ENCODE measurements at places on chromosomes 5 and 9.

DNA sequence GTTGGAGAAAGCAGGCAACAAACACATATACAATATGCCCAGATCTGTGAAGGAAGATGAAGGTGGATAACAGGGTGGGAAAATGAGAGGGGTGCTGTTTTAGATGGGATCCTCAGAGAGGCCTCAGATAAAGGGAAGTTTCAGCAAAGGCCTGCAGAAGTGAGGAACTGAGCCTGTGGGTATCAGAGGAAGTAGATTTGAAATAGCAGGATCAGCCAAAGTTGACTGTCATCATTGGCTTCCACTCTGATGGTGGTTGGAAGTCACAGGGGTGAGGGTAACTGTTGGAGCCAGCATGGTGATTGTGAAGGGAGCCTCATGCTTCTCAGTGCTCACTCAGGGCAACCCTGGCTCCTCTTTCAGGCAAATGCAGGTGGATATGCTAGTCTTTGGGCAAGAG is 607.2 kb upstream of the CLINT1 start:
- no peak for DNase-seq

DNA sequence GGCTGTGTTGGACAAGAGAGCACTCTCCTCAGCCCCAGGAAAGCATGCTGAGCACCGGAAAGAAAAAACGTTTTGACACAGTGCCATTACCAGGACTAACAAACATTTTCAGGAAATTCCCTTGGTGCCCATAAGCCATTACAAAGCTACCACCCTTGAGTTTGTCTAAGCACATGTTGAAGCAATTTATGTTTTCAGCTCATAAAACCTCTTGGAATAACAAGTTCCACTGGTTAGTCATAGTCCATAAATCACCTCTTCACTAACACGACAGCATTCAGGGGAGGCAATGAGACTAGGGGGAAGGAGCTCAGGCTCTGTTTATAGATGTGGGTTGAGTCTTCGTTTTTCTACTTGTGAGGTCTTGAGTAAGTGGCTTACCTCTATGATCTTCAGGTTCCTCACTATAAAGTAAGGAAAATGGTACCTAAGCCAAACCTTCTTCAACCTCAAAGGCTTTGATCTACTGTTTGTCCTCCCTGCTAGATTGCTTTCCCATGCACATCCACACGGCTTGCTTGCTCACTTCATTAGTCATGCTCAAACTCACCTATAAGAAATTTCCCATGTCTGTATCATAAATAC is 65.4 kb downstream of the DRD1 start:
- DNase-seq, result peak; percentile 92

- DNase-seq, result peak; percentile 16
These were observed 327.5 kb downstream of the EDIL3 start for GRCh38 chr5:84057211-84057610.

GRCh38 chr9:125538092-125538473 is 168.9 kb downstream of the MAPKAP1 start:
- peak; percentile 96 for DNase-seq

DNA sequence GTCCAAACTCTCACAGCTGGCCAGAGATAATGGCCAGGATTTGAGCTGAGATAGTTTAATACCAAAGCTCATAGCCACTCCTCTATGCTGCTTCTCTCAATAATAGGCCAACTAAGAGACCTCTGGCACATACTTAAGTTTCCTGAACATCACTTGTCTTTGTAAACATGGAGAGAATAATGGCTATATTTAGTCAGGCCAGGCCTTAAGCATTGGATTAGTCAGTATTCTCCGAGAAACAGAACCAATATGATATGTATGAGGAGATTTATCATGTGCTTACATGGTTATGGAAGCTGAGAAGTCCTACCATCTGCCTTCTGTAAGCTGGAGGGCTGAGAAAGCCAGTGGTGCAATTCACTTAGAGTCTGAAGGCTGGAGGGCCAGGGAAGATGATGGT is 45.4 kb downstream of the CFAP95 start:
- DNase-seq, result no peak

GRCh38 chr9:85478847-85479246 is 262.9 kb downstream of the AGTPBP1 start:
- no peak for DNase-seq

GRCh38 chr5:167708449-167708848 is 583.0 kb upstream of the WWC1 start:
- DNase-seq, result no peak

GRCh38 chr9:98786750-98787510 is 9.4 kb downstream of the ANKS6 start:
- DNase-seq, result no peak

DNA sequence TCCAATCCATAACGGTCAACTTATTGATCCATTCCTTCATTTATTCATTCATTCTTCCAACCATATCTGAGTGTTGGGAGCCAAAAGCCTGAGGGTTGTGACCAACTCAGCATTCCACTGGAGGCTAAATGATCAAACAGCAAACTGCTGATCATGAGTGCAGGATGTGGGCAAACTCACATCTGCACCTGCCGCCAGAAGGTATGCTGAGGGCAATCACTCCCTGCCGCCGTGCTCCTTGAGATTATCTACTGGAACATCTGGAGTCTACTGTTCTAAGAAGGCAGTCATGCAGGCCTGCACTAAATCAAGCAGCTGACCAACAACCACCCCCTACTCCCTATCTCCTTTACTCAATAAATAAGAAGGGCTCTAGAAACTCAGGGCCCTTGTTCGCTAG is 184.0 kb downstream of the TTLL11 start:
- no peak for DNase-seq

GRCh38 chr5:103120607-103121200 is 603 bp downstream of the PPIP5K2 start:
- DNase-seq, result peak; percentile 9

DNA sequence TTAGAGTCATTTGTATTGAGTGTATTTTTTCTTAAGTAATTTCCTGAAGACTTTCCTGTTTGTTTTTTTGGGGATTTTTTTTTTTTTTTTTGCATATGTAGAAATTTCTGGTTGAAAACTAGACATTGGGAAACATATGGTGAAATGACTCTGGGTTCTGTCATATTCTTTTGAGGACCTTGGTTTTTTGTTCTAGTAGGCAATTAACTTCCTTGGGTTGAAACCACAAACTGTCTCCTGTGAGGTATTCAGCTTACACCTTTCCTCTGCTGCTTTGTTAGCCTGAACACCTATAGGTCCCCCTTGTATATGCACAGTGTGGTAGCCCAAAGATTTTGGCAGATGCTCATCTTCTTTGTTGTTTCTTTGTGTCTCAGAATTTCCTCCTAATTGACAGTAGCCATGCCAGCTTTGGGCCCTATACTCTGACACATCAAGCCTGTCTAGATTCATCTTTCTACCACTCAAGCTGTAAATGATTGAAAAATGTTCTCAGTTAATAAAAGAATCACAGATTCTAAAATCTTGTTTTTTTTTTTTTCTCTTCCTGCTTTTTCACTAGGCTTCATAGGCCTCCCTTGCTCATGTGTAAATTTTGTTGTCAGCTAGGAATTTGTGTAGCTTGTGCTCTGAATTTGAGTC is 140.6 kb downstream of the COMMD10 start:
- DNase-seq, result no peak

DNA sequence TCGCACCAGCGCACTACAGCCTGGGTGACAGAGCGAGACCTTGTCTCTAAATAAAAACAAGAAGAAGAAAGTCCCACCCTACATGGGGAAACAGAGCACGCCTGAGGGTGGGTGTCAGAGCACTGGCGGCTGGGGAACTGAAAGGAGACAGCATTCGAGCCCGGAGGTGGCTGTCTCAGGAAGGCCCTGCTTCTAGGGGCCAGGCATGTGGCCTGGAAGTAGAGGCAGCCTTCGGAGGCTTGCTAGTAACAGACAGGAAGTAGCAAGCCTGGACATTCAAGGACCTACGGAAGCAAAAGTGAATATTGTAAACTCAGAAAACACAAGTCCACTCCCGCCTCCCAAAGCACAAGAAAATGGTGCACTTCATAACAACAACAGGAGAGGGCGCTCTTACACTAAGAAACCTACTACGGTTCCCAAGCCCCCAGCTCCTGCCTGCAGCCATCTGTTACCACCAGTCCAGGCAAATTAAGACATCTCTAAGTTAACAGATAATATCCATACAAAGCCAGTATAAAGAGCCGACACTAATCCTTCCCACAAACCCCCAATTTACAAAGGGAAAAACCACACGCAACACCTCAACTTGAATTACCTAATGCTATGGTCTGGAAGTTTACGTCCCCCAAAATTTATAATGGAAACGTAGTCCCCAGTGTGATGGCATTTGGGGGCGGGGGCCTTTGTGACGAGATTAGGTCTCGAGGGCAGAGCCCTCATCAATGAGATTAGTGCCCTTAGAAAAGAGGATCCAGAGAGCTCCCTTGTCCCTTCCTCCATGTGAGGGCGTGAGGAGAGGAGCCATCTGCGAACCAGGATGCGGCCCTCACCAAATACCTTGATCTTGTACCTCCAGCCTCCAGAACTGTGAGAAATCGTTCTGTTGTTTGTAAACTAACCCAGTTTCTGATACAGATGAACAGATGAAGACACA is 7.7 kb downstream of the RASGEF1C start:
- DNase-seq, result no peak

DNA sequence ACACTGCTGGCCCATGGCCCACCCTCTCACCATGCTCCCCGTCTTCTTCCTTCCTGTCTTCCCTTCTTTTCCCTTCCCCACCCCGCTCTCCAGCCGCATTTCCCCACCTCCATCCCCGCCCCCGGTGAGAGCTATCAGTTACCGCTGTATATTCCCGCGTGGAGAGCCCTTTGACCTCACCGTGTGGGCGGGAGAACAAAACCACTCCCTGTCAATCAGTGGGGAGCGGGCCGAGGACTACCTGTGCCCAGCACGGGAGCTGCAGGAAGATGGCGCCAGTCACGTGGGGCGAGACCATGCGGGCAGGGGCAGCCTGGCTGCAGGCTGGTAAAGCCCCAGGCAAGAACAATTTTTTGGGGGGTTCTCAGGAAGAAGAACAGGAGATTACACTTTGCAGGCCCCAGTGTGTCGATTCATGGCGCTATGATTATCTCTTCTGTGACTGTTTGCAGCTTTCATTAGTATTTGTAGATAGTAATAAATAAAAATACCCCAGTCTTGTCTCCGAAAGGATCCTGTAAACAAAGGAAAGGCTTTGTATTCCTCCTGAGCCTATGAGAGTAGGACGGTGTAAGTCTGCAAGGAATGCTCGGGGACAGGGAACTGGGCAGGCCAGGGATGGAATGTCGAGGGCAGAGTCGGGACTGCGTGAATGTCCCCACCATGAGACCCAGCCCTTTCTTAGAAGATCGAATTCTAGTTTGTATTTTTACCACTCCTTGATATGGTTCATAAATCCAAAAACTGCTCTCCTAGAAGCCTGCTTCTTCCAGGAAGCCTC is 14.8 kb upstream of the DMRT1 start:
- DNase-seq, result no peak

DNA sequence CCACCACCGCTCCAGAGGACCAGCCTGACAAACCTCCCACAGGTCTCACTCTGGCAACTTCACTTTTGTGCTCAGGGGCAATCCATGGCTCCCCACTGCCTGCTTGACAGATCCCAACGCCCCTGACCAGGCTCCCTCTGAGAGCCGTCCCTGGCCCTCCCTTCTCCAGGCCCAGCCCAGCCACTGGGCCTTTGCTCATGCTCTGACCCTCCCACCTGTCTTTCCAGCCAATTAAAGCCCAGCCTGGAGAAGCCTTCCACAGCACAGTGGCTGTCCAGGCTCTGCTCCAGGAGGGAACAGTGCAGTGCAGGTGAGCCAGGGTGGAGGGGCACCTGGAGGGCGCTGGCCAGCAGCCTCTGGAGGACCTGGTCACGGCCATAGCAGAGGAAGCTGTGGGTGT is 3.3 kb downstream of the ENTPD2 start:
- DNase-seq, result no peak

- no peak for DNase-seq
These were observed 4.8 kb downstream of the HBEGF start for GRCh38 chr5:140341591-140341990.

GRCh38 chr9:72864327-72864726 is 88.5 kb downstream of the ALDH1A1 start:
- no peak for DNase-seq

GRCh38 chr5:59180515-59180914 is 597.6 kb downstream of the RAB3C start:
- DNase-seq, result no peak

GRCh38 chr5:54249210-54250028 is 61.0 kb downstream of the ARL15 start:
- peak; percentile 22 for DNase-seq

DNA sequence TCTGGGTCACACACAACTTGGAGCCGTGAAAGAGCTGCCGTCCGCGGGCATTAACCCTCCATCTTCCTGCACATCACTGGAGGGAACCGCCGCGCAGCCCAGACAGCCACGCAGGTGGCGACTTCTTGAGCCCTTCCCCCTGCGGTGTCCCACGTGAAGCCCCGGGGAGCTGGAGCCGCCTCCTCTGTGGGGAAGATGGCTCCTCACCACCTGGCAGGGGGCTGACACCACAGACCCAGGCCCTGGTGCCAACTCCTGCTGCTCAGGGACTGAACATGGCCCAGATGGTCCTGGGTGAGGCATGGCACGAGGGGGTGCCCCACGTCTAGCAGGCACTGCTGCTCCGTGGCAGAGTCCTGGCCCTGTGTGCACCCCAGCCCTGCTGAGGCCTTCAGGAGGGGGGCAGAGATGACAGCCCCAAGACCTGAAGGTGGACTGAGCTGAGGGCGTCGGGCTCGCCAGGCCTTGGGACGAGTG is 38.9 kb downstream of the NDUFS6 start:
- DNase-seq, result no peak

- DNase-seq, result no peak
These were observed 3.5 kb upstream of the PRDM12 start for GRCh38 chr9:130660683-130661450.

DNA sequence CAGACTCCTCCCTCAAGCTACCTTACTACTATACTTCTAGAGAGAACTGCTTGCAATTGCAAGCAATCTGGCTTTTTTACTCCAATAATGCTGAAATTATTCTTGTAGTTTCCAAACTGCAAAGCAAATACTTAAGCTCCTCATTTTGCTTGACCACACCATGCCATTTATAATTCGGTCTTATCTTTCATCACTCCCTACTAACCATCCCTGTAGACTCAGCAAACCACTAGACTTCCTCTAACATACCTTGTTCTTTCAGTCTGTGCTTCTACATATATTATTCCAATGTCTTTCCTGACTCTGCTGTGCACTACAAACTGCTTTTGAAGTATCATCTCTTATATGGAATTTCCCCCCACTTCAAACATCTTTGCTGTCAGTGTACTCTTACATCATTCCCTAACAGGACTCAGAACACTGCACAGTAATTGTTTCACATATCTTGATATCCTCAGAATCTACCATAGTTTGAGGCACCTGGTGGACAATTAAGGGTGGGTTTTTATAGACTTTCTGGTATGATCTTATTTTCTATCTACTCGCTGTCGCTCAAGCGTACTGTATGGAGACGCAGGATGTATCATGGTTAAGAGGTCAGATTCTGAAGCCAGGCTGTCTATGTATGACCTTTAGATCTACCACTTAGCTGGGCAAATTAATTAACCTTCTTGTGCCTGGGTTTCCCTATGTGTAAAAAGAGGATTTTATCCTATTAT is 2.8 kb downstream of the IL6ST start:
- DNase-seq, result no peak

DNA sequence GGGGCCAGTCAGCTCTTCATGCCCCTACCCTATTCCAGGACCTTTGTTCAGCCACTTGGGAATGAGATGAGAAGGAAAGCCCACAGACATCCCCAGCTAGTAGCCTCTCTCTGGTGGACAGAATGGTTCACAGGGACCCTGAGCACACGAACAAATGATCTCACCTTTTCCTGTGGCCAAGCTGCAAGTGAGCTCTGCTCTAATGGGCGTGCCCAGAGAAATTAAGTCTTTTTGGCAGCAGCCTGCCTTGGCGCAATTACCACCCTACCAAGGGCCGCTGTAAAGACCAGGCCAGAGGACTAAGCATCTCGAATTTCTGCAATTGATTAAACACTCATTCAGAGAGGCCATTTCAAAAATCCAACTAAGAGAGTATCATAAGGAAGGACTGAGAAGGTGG is 56.0 kb downstream of the WHRN start:
- DNase-seq, result no peak
